Ascending aorta (tissue), 2 donors: ENCODE measurements at places on chromosomes 12 and 14. TPM values are rescaled to one million over a fixed set of nuclear protein-coding genes. Genes with fewer than 3 reads are reported as not detected.

DNA sequence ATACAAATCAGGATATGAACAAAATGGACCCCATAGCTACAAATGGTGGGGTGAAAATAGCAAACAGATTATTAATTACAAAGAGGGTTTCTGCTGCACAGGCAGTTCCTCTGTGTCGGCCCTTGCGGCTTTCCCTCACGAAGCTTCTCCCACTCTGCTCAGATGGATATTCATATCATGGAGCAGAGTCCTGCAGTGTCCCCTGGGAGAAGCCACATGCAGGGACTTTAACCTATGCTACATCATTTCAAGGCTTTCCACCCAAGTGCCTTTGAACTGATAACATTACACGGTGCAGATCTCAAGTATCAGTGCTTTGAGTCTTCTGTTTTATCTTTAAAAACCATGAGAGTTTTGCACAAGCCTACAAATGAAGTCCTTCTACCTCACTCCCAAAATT lies 229.1 kb downstream of the PPM1H start:
- DNase-seq = no peak

- DNase-seq = no peak
These were observed 71.9 kb downstream of the RESF1 start for GRCh38 chr12:32031109-32031508.

- DNase-seq = peak; percentile 82
These were observed 39.6 kb downstream of the RHOF start for GRCh38 chr12:121753844-121754264.

GRCh38 chr14:59303216-59303615 lies 114.7 kb downstream of the DAAM1 start:
- DNase-seq = no peak

GRCh38 chr12:107917912-107918800 lies 143.7 kb downstream of the ASCL4 start:
- DNase-seq = no peak

- no peak for DNase-seq
These were observed 5.2 kb downstream of the ARHGAP9 start for GRCh38 chr12:57474430-57474829.

GRCh38 chr14:91383439-91383838 lies 34.2 kb downstream of the CCDC88C start:
- DNase-seq = no peak

- DNase-seq = no peak
These were observed 107.2 kb upstream of the ESRRB start for GRCh38 chr14:76268700-76269099.

- no peak for DNase-seq
These were observed 76.2 kb upstream of the KCNA1 start for GRCh38 chr12:4833524-4833923.

DNA sequence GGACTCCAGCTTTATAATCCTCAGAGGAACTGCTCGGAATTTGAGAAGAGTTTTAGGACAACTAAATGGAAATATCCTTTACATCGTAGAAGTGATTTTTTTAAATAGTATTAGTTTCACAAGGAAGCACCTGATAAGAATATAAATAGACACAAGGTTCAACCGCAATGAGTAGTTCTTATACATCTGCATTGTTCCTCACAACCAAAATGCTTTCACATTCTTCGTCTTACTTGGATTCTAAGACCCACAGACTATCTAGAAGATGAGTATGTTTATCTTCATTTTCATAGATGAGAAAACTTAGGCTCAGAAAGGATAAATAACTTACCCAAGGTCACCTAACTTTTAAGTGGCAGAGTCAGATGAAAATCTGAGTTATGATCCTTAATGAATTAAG lies 469.0 kb downstream of the GALC start:
- no peak for DNase-seq

DNA sequence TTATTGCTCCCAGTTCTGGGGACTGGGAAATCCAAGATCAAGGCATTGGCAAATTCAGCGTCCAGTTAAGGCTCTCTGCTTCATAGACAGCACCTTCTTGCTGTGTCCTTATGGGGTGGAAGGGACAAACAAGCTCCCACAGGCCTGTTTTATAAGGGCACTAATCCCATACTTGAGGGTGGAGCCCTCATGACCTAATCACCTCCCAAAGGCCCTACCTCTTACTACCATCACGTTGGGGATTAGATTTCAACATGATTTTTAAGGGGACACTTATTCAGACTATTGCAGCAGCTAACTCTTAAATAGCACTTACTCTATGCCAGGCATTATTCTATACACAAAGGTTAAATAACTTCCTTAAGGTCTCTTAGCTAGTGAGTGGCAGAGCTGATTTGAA lies 17.3 kb downstream of the TOGARAM1 start:
- no peak for DNase-seq

GRCh38 chr12:31528095-31528494 lies 62.8 kb downstream of the DENND5B start:
- no peak for DNase-seq

GRCh38 chr12:15728118-15728598 lies 61.0 kb downstream of the EPS8 start:
- no peak for DNase-seq

DNA sequence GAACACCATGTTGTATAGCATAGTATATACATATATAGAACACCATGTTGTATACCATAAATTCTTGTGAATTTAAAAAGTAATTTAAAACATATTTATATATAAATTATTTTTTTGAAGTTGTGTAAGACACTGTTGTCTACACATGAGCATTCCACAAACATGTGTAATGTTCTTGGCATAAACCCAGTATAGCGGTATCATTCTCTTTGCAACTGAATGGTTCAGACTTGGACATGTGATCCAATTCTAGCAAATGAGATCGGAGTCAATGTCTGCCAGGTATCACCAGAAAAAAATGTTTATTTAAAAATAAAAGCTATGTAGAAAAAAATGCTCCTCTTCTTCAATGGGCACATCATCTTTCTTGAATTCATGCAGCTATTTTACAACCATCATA lies 33.9 kb downstream of the CEP290 start:
- no peak for DNase-seq

GRCh38 chr12:125340791-125341190 lies 275.6 kb downstream of the AACS start:
- peak; percentile 67 for DNase-seq

DNA sequence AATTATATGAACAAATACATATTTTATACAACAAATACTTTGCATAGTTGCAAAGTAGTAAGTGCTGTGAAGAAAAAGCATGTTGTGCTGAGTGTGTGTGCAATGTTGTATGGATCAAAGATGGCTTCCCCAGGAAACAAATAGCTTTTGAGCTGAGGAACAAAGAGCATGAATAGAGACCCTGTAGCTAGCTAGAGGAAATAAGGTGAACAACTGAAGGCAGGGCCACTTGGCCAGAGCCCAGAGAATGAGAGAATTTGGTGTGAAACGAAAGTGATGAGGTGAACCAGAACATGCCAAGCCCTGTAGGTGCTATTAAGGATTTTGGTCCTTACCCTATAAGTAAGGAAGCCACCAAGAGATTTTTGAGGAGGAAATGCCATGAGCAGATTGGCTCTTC lies 17.1 kb downstream of the DYRK2 start:
- no peak for DNase-seq

GRCh38 chr12:132284827-132285741 lies 44.3 kb downstream of the GALNT9 start:
- DNase-seq = no peak

DNA sequence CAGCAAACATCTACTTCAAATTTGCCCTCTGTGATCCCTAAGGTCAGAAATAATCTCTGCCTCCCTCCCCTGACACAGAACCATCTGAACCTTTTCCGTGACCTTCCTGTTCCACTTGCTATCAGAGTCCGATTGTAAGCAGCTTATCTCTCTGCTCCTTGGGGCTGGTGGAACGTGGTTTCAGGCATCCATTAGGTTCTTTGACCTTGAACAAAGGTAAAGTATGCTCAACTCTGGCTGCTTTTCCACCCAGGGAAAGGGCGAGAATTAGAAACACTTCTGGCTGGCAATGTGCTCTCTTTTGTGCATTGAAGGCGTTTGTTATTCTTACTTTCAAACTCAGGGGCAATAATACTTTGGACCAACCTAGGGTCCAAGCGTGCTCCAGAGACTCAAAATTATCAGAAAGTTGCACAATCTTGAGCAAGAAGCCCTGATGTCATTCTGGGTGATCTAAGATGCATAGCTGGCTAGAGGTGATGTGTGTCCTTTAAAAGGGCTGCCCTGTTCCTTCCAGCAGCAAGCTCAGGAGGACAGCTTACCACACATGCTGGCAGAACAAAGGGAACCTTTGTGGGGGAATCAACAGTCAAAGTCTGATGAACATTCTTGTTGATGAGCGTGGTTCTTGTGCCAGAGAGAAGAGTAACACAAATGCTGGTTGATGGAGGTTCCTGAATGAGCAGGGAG lies 29.8 kb downstream of the ADGRD1 start:
- DNase-seq = no peak

DNA sequence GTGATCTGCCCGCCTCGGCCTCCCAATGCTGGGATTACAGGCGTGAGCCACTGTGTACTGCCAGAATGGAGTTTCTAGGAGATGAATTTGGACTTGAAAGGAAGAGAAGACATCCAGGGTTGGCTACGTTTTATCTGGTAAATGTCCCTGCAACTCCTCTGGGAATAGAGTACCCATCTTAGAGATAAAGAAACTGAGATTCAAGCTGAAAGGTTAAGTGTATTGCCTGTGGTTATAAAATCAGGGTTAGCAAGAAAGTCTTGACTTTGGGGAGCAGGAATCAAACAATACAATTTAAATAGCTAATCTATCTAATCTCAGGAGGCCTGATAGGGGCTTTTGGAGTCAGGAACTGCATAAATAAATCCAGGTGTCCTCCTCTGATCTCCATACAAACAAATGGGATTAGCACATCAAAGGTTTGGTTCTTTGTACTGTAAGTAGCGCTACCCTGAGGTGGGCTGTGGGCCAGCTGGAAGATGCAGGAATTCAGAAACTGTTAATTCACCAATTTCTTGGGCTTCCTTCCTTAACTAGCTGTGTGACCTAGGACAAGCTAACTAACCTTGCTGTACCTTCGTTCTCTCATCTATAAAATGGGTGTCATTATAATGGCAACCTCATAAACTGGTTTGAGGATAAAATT lies 45.1 kb downstream of the TBX3 start:
- no peak for DNase-seq

- no peak for DNase-seq
These were observed 32.2 kb downstream of the CRADD start for GRCh38 chr12:93709386-93709785.

DNA sequence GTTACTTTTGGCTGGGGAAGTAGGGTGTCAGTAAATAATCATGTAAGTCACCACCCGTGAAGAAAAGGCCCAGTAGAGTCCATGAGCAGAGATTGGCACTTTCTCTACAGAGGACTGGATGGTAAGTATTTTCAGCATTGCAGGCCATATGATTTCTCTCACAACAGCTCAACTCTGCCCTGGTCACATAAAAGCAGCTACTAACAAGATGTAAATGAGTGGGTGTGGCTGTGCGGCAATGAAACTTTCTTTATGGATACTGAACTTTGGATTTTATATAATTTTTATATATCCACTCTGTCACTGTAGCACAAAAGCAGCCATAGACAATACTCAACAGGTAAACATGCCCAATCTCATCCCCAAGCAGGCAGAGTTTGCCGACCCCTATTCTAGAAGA lies 343.6 kb downstream of the GLT1D1 start:
- no peak for DNase-seq

DNA sequence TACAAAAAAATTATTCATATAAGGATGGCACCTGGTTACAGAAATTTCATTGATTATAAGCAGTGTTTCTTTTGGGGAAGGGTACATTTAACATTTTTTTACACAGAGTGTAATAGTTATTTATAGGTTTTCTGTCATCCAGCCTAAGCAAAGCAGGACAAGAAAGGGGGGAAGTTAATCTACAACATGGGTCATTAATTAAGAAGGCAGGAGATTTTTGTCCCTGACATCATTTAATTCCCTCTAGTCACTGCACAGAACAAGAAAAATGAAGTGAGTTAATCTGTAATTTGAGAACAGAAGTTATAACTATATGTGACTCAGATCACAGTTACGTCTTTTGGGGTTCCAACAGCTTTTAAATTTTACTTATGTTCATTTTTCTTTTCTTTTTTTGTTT lies 173.4 kb downstream of the PTPRO start:
- no peak for DNase-seq

DNA sequence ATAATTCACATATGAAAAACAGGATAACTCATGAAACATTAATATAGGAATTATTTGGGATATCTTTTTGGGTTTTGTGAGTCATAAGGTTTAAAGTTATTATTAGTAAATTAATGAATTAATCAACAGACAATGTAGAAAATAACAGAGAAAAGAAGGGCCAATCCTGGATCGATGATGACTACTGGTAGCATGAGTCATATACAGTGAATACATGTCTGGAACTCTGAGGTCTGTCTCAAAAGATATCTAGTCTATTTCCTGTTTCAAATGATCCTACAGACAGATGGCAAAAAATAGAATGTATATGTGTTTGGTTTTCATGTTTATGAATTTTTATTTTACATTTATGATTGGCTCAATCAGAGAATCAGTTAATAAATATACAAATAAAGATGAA lies 86.4 kb upstream of the RTL1 start:
- DNase-seq = no peak

Gene GPR68
- not detected for total RNA-seq

Gene TAS2R13
- 1.4 TPM for total RNA-seq

Gene CD163
- 120 TPM for total RNA-seq

Gene KRT71
- total RNA-seq = not detected

Gene ITGA5
- 973 TPM for total RNA-seq

Gene GUCY2C
- not detected for total RNA-seq

Gene MANSC4
- total RNA-seq = not detected

Gene CCDC184
- total RNA-seq = 1.6 TPM

Gene FOXA1
- total RNA-seq = not detected
